ENCODE measurements at places on chromosomes 2 and 18.

GRCh38 chr2:84121-84520, 37.8 kb upstream of the FAM110C start:
- DNase-seq: no peak

DNA sequence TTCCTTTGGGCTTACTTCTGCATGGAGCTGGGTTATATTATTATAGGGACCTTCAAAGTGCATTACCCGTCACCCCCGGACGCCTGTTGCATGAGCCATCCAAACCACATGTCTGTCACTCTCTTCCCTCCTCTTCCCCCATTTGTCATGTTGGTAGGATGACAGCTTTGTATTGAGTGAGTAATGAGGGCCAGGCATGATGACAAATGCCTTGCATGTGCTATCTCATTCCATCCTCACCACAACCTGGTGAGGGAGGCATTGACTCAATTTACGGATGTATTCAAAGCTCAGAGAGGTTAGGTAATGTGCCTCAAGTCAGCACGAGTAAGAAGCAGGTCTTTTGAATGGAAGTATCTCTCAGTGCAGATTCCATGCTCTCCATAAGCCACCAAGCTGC, 510.5 kb upstream of the TNP1 start:
- no peak for DNase-seq

GRCh38 chr2:230053753-230054478, 14.8 kb downstream of the SLC16A14 start:
- DNase-seq: no peak

- no peak for DNase-seq
These were observed 22.7 kb upstream of the MC5R start for GRCh38 chr18:13801260-13801601.

- DNase-seq: peak; percentile 20
These were observed 69.9 kb upstream of the DLX2 start for GRCh38 chr2:172172513-172173173.

- DNase-seq: no peak
These were observed 94.7 kb upstream of the CDC42EP3 start for GRCh38 chr2:37766106-37766505.
